Hypothalamus (tissue), 51 donors: ENCODE measurements at places on chromosomes 5 and 9.

GRCh38 chr5:72387985-72388384, 67.8 kb downstream of the PTCD2 start:
- DNase-seq: no peak

DNA sequence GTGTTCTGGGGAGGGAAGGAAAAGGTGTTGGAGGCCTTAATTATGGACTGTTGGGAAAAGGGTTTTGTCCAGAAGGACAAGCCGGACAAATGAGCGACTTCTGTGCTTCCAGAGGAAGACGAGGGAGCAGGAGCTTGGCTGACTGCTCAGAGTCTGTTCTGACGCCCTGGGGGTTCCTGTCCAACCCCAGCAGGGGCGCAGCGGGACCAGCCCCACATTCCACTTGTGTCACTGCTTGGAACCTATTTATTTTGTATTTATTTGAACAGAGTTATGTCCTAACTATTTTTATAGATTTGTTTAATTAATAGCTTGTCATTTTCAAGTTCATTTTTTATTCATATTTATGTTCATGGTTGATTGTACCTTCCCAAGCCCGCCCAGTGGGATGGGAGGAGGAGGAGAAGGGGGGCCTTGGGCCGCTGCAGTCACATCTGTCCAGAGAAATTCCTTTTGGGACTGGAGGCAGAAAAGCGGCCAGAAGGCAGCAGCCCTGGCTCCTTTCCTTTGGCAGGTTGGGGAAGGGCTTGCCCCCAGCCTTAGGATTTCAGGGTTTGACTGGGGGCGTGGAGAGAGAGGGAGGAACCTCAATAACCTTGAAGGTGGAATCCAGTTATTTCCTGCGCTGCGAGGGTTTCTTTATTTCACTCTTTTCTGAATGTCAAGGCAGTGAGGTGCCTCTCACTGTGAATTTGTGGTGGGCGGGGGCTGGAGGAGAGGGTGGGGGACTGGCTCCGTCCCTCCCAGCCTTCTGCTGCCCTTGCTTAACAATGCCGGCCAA, 19.1 kb downstream of the PTGES2 start:
- DNase-seq: no peak

DNA sequence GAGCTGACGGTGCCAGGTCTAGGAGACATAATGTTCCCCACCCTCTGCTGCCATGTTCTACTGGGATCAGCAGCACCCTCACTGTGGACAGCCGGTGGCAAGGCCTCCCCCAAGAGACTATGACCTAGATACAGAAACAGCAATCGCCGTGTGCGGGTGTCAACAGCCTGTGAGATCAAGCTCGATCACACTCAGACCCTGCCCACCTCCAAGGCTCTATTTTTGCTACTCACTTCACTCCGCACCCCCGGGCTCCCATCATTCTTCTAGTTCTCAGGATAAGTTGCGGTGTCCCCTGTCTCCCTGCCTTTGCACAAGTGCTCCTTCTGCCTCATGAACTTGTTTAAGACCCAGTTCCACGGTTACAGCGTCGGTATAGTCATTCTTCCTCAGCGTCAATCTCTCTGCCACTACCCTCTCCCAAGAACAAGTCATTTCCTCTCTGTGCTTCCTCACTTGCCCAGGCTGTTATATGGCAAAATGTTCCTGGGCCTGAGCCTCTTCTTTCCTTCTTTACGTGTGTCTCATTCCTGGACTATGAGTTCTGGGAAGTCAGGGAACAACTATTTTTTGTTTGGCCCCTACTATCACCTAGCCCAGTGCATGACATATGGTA, 5.4 kb upstream of the DOCK8 start:
- no peak for DNase-seq

DNA sequence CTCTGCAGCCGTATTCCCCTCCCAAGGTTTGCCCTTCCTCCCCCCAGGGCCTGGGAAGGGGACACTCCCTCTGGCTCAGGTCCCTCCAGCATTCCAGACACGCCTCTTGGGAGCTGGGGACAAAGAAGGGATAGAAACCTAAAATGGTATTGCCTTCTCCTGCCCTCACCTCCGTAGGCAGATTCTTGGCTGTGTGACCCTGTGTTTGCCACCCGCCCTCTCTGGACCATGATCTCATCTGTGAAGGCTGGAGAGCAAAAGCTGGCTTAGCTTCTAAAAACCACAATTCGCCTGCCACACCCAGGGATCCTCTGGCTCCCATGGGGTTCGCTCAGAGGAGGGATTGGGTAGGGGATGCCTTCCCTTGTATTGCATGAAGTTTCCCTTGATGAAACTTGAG, 7.7 kb downstream of the AQP3 start:
- DNase-seq: no peak

DNA sequence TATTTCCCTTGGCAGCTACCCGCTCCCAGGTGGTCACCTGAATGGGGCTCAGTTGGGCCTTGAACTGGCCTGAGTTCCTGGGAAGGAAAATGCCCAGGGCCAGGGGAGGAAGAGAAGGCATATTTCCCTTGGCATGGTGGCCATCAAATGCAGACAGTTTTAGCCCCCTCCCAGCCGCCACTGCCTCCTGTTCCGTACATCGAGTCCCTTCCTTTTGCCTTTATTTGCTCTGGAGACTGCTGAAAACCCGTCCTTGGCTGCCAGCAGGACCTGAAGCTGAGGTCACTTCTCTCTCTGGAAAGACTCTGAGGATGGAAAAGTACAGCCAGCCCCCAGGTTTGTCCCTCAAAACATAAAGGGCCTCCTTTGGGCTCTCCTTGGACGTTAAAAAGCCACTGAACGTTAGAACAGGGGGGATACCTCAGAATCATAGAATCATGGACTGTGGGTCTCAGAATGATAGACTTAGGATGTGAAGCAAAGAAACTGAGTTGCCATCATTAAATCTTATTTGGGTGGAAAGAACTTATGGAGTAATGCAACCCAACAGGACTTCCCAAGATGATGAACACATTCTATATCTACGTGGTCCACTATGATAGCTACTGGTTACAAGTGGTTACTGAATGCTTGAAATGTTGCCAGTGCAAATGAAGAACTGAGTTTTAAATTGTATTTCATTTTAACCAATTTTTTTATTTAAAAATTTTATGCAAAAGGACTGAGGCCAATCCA, 7.1 kb downstream of the SPARC start:
- no peak for DNase-seq

DNA sequence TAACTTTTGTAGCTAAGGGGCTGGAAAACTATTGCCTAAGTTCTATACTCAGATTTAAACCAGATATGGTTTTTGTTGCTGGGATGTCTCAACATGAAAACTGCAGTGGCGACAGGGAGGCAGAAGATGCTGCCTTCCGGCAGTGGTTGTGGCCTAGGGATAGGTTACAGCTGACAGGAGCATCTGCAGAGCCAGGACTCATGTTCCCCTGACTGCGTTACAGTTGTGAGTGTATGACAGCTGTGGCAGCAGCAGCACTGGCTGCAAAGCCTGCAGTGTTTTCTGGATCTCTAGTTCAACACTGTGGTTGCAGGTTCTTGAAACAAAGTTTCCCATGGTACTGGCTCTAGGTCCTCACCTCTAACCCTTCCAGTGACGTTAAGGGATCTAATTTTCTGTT, 498.8 kb upstream of the CDH18 start:
- no peak for DNase-seq

GRCh38 chr5:173840111-173840983, 47.8 kb upstream of the CPEB4 start:
- no peak for DNase-seq

- DNase-seq: no peak
These were observed 64.7 kb downstream of the MEF2C start for GRCh38 chr5:88818296-88818695.
